Stimulated activated CD4-positive, alpha-beta T cell treated with anti-CD3 and anti-CD28 coated beads, TNF-alpha, amount 100 ng/mL, for 4 hours (primary cell): ENCODE measurements at places on chromosomes 4 and X.

- DNase-seq, result no peak
Measured at GRCh38 chr4:147328189-147328588, 152.7 kb upstream of the EDNRA start.

GRCh38 chrX:44996277-44996676 lies 123.3 kb downstream of the KDM6A start:
- DNase-seq, result no peak

DNA sequence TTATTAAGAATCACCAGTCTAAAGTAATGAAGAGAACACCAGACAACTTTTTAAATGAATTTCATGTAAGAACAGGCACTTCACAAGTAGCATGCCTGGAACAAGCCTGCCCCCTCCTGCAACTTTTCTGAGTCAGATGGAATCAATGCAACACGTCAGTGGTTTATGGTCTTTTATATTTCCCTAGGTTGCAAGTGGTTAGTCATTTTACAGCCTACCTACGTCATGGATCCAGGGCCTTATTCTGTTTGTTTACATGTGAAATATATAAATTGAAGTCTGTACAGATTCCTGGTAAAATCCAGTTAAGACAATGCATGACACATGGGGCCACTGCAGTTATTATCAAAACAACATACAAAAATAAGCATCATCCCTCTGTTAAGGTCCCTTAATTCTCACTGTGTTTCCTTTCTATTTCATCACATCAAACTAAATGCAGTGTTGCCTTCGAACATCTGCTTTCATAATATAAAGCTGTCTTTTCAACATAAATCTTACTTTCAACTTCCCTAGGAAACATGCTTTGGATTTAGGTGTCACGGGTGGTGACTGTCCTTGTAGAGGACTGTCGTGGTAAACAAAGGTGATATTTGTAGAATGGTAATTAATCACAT lies 309.3 kb downstream of the FRMPD4 start:
- DNase-seq, result no peak

- DNase-seq, result no peak
Measured at GRCh38 chrX:11632732-11633131, 33.0 kb downstream of the ARHGAP6 start.

- no peak for DNase-seq
Measured at GRCh38 chr4:78313754-78314120, 237.8 kb upstream of the ANXA3 start.

- DNase-seq, result no peak
Measured at GRCh38 chrX:9873952-9874351, 87.7 kb downstream of the SHROOM2 start.

GRCh38 chr4:140980426-140981200 lies 152.7 kb downstream of the RNF150 start:
- DNase-seq, result no peak

GRCh38 chrX:46770817-46771163 lies 11.9 kb upstream of the SLC9A7 start:
- DNase-seq, result no peak

DNA sequence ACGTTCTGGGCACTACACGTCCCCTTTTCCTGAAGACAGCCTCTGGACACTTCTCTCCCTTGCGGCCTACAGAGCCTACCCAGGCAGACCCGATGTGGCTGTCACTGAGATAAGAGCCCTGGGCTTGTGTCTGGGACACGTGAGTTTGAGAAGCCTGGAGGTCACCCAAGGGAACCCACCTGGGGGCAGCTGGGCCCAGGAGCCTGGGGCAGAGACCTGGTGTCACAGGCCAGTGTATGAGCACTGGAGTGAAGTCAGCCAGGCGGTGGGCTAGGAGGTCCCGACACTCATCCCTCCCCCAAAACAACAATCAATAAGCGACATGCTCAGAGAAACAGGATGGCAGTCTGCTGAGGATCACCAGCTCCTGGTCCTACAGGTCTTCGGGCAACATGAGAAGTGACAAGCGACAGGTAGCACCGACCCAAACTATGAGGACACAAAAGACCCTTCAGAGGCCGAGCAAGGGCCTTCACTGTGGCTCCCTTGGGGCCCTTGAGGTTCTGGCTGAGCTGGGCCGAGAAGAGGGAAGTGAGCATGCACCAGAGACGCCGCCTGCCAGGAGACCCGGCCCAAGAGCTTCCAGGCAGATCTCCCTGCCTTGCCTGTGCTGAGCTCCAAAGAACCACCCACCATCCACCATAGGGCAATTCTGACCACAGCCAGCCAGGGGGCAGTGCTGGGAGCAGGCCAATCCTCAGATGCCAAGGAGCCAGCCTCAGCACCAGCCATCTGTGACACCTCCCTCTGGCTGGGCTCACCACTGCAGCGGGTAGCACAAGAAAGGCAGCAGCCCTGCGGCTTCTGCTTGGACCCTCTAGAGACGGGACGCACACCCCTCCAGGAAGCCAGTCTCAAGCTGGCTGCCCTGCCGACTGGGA lies 11.0 kb upstream of the DUSP9 start:
- no peak for DNase-seq

GRCh38 chr4:121380776-121381462 lies at the start of gene QRFPR:
Gene QRFPR (minus strand): TSS chr4:121381018. CDS start chr4:121380647, 371 bp downstream.
- no peak for DNase-seq

DNA sequence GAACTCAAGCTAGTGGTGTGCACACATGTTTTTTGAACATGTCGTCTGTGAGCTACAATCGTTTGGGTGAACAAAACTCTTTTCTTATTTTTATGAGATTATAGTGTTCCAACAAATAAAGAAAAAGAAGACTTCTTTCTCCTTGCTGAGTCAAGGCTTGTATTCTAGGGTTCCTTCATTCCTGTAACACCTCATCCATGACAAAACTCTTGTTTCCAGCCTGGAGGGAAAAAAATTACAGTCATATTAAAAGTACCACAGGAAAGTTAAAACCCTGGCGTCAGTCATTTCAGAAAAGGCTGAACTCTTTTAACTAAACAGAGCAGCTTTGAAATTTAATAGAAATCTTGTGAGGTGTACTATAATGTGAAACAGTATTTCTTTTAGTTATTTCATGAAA lies 79.2 kb upstream of the BOD1L1 start:
- no peak for DNase-seq

- DNase-seq, result no peak
Measured at GRCh38 chr4:26829018-26829417, 31.6 kb upstream of the STIM2 start.

- DNase-seq, result no peak
Measured at GRCh38 chr4:7557456-7557855, 122.7 kb upstream of the PSAPL1 start.

DNA sequence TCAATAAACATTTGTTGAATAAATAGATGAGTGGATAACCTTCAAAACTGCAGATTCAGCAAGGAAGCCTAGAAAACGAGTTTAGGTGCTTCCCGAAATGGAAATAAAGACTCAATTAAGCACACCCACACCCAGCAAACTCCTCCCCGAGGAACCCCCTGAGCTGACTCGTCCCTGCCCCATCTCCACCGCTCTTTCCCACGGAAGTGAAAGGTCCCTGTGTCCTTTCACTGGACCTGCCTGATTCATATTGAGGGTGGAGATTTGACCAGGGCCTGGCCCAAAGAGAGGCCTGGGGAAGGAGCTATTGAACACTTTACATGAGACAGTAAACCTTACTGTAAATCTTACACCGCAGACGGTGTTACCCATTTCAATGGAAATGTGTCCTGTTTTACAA lies 129.1 kb downstream of the CPZ start:
- no peak for DNase-seq
